ENCODE measurements at places on chromosomes 2 and 18.

DNA sequence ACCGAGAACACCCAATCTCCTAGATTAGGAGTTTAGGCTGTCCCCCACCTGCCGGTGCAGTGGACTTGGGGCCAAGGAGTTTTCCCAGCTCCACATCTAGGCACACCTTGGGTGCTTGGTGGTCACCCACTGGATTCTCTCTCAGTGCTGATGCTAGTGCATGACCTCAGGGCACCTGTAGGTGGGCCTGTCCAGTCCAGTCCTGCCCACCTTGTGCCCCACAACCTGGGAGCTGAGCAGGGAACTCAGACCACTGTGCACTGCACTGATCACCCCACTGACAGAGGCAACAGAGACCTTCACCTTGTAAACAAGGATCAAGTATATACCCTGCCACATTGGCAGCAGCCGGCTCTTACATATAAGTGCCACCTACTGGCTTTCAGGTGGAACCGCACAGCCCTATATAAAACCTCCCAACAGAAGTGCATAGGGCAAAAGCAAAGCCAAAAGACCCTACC lies 12.7 kb upstream of the CDH19 start:
- DNase-seq = no peak

DNA sequence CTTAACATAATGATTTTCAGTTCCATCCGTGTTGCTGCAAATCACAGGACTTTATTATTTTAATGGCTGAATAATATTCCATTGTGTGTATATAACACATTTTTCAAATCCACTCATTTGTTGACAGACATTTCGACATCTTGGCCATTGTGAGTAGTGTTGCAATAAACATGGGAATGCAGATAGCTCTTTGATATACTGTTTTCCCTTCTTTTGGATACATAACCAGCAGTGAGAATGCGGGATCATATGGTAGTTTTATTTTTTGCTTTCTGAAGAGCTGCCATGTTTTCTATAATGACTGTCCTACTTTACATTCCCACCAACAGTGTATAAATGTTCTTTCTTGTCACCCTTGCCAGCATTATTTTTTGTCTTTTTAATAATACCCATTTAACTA lies 420.3 kb upstream of the CHAC2 start:
- no peak for DNase-seq

DNA sequence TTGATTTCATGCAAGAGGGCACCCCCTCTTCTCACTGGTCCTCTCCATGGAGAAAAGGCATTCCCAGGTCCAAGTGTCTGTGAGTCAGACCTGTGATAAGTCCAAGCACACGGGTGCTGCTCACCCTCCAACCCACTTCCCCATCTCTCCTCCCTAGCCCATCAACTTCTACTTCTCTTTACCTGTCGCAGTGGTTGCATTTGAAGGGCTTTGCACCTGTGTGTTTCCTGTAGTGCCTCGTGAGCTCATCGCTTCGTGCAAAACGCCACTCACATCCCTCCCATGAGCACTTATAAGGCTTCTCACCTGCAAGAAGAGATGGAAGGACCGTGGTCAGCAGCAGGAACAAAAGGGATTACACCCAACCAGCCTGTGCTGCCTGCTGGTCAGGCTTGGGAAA lies 77.5 kb downstream of the KLF7 start:
- no peak for DNase-seq

GRCh38 chr2:106059416-106060065 lies 134.6 kb downstream of the UXS1 start:
- no peak for DNase-seq

- no peak for DNase-seq
Observed at GRCh38 chr2:45182667-45183295, 173.5 kb upstream of the SIX2 start.

- DNase-seq = no peak
Observed at GRCh38 chr18:51514128-51514527, 316.6 kb upstream of the MEX3C start.

- DNase-seq = no peak
Observed at GRCh38 chr2:160139350-160139749, 60.7 kb downstream of the ITGB6 start.

GRCh38 chr2:100887713-100888495 lies 68.0 kb downstream of the NPAS2 start:
- no peak for DNase-seq

GRCh38 chr2:143936848-143937722 lies 582.8 kb downstream of the ZEB2 start:
- DNase-seq = no peak

DNA sequence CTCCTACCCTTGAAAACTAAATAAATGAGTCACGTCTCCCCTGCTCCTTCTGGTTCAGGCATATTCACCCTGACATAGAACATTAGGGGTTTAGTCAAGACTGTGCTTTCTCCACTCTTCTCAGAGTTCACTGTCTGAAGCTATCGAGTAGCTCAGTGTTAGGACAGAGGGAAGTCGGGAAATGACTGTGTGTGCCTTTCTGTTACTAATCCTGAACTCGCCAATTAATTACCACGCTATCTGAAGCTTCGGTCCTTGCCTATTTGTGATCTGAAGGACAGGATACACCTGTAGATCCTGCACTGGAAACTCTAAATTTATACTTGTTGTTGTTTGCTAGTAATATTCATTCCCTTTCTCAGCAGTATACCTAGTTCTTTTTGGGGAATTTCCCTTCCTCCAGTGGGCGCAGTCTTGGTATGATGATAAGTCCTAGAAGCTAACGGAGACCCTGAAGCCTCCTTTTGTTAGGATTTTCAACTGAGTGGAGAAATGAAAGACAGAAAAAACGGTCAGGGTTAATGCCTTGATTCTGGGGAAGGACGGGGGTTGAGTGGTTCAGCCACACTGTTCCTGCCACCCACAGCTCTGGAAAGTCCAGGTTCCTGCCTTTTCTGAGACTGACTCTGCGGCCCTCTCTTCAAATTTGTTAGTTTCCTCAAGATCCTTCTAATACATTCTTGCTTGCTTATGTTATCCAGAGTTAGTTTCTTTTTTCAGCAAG lies 218.0 kb downstream of the DLGAP1 start:
- DNase-seq = no peak

DNA sequence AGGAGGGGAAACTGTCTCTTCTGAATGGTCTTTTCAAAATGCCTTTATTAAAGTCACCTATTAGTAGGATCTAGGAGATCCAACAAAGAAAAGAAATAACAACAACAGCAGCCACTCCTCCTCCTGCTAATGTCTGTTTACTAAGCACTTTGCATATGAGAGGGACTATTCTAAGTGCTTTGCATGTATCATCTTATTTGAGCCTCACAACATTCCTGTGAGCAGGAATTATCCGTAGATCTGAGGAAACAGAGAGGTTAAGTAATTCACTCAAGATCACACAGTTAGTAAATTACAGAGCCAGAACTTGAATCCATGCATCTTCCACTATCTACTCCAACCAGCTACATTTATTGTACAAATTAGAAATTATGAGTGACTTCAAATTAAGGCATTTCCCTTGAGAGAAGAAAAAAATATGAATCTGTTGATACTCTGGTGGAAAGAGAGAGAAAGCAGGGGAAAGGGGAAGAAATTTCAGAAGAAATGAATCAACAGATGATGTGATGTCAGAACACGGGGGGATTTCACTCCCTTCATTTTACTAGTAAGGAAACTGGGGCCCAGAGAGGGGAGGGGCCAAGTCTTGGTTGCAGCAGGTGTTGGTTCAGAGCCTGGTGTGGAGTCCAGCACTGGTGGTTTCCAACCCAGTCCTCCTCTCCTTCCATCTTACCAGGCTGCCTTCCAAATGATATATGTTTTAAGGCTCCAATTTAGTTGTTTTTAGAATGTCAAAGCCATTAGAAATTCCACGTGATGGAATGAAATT lies 49.7 kb downstream of the TSN start:
- DNase-seq = no peak

GRCh38 chr2:69345434-69345833 lies 41.6 kb downstream of the GFPT1 start:
- no peak for DNase-seq

- no peak for DNase-seq
Observed at GRCh38 chr18:6270771-6271216, 143.9 kb downstream of the L3MBTL4 start.

DNA sequence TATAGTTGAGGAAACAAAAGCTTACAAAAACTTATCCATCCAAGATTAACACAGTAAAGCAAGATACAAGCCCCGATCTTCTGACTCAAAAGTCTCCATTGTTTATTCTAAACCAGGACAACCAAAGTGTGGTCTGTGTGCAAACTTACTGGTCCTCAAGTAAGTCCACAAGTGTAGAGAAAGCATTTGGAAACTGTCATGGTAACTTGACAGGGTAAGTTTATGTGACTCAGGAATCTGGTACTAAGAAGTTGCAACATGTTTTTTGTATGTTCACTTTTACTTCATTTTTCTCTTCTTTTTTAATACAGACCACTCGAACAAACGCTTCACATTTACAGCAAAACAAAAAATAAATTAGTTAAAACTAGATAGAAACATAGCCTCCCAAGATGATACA lies 9.4 kb downstream of the MBD2 start:
- peak; percentile 28 for DNase-seq

DNA sequence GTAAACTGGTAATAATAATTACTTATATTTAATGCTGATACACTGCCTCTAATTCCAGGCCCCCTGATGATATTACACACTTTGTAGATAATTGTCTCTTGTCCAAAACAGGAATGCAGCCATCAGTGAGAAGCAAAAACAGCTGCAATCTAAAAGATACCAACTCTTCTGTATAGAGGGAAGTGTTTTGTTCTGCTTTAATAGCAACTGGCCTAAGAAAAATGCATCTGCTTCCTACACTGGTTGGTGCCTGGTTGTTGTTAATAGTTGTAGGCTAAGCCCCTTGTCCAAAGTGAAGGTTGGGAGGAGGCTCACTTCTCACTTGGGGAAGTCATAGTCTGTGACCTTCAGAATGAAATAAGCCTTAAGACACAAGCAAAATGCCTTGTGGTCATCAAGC lies 332.0 kb downstream of the ZNF521 start:
- DNase-seq = no peak

GRCh38 chr2:73822276-73822675 lies 6.5 kb upstream of the STAMBP start:
- no peak for DNase-seq

GRCh38 chr2:232170396-232170795 lies 208.2 kb upstream of the ALPP start:
- no peak for DNase-seq

DNA sequence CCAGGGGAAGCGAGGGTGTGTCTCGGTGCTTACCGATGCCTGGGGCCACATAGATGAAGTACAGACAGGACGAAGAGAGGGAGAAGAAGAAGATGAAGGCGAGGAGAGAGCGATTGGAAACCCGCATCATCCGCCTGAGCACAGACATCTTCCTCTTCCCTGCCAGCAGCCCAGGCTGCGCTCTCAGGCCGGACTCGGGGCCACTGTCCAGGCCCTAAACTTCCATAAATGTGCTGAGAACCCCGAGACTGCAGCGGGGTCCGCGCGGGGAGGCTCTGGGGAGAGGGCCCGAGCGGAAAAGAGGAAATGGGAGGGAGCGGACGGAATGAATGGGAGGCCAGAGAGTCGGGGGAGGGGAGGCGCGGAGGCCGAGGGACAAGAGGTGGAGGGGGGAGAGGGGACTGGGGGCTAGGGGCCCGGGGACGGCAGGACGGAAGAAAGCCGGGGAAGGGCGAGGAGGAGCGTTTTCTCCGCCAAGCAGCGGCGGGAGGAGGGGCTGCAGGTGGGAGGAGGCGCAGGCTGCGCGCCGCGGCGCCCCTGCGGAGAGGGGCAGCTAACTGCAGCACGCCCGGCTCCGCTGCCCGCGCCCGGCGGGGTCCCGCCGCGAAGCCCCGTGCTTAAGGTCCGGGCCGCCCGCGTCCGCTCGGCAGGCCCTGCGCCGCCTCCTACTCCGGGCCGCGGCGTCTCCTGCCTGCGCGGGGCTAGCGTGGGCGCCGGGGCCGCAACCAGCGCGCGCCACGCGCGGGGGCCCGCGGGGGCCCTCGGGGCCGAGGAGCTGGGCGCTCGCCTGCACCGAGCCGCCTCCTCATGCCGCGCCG lies at the start of gene B4GALT6:
TSS of gene B4GALT6 (minus strand) at position 303 of the 818 bp plus-strand sequence. CDS start at position 148, 155 bp downstream.
- DNase-seq = peak; percentile 43

DNA sequence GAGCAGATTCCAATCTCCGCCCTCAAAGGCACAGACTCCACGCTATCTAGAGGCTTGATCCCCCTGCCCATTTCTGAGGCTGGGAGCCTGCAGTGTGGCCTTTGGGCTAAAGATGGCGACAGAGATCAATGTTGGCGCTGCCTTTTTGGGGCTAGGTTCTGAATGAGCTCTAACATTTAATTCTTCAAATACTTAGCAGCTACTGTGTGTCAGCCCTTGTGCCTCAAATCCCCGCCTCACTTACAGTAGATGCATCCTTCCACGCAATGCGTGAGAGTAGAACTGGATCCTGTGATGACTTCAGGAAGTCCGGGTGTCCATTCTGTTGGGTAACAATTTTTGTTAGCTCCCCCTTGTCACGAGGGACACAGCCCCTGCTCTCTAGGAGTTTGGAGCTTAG lies 12.4 kb downstream of the IL1F10 start:
- peak; percentile 12 for DNase-seq

DNA sequence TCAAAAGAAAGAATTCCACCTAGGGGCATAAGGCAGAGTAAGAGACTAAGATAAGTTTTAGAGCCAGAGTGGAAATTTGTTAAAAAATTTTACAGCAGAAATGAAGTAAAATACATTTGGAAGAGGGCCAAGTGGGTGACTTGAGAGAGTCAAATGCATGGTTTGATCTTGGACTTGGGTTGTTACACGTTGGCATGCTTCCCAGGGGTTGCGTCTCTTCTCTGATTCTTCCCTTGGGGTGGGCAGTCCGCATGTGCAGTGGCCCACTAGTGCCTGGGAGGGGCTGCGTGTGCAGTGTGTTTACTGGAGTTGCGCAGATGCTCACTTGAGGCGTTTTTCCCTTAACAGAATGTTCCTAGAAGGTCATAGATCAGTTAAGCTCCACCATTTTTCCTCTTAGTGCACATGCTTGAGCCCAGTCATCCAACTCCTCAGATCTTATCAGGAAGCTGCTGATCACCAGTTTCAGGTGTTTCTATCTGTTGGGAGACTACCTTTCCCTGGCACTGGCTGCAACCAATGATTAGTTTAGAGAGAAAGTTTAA lies 13.1 kb downstream of the SEH1L start:
- no peak for DNase-seq

DNA sequence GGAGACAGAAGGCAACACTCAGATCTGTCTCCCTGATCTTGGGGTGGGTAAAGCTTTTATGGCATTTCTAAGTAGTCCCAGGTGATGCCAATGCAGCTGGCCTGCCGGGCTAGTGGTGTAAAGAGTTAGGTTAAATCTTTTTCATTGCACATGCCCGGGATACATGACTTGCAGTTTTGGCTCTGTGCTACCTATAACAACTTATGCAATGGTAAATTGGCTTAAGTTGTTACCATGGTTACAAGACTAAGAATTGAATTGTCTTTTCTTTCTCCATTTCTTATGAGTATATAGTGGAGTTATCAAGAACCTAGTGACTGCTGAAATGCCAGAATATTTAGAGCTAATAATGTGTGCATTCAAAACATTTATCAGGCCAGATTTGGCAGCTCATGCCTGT lies 5.3 kb upstream of the FAM110C start:
- no peak for DNase-seq

- peak; percentile 43 for DNase-seq
Observed at GRCh38 chr2:43890855-43891254, 52.1 kb downstream of the ABCG8 start.

Measured in astrocyte of the spinal cord (primary cell).